ENCODE measurements at places on chromosomes 4 and X.

GRCh38 chr4:17367201-17367600 is 144.7 kb downstream of the QDPR start:
- no peak for DNase-seq

DNA sequence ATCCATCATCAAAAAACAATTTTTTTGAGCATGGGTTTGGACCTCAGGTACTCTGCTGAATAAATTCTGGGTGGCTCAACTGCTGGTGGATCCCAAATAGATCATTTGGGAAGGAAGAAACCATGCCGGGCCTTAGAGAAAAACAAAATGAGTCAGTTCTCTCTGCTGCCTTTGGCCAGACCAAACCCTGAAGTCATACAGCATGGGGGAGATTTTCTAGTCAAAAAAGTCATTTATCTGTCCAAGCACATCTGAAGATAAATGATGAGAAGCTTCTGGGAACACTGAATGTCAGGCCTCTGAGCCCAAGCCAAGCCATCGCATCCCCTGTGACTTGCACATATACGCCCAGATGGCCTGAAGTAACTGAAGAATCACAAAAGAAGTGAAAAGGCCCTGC is 261.4 kb downstream of the DHX15 start:
- no peak for DNase-seq

DNA sequence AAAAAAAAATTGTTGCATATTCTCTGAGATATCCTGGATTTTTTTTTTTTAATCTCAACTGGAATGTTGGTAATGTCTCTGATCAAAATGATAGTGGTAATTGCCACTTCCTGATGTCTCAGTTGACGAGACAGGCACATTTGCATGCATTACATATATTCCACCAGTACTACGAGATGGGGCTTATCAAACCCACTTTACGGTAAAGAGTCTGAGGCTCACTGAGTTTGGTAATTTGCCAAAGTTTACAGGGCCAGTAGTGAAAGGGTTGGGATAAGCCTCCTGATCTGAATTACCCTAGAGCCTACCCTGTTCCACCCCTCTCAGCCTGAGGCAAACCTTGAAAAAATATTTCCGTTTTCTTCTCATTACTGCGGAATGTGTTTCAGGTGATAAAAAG is 5.3 kb downstream of the MAGEB2 start:
- DNase-seq: no peak

- no peak for DNase-seq
Observed at GRCh38 chr4:153433754-153434105, 32.4 kb upstream of the TMEM131L start.

DNA sequence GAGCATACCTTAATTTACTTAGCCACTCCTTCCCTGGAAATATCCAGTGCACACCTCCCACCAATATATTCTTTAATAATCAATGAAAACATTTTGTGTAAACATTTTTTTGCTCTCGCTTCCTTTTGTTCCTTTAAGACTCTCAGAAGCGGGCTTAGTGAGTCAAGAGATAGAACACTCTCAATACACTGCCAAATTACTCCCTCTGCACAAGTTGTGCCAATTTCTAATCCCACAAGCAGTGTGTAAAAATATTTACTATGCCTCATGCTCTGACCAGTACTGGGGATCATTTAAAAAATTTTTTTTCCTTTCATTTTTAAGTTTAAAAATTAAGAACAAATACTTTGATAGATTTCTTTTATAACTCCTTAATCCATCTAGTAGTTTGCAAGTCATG is 5.1 kb downstream of the MORF4L2 start:
- no peak for DNase-seq

DNA sequence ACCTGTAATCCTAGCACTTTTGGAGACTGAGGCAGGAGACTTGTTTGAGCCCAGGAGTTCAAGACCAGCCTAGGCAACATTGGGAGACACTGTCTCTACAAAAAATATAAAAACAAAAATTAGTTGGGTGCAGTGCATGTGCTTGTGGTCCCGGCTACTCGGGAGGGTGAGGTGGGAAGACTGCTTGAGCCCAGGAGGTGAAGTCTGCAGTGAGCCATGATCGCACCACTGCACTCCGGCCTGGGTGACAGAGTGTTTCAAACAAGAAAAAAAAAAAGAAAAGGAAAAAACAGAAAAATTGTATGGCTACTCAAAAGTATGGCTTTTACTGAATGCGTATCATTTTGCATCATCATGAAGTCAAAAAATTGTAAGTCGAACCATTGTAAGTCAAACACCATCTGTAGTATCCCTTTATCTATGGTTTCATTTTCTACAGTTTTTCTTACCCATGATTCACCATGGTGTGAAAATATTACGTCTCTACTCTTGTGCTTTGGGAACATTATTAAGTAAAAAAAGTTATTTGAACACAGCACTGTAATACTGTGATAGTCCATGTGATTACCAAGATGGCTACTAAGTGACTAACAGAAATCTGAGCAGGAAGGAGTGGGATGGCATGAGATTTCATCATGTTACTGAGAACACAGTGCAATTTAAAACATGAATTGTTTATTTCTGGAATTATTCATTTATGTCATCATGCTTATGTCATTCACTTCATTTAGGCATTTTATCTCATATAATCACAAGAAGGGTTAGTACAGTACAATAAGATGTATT is 26.5 kb upstream of the MANBA start:
- no peak for DNase-seq

- no peak for DNase-seq
Observed at GRCh38 chr4:174084542-174084941, 198.9 kb downstream of the FBXO8 start.

DNA sequence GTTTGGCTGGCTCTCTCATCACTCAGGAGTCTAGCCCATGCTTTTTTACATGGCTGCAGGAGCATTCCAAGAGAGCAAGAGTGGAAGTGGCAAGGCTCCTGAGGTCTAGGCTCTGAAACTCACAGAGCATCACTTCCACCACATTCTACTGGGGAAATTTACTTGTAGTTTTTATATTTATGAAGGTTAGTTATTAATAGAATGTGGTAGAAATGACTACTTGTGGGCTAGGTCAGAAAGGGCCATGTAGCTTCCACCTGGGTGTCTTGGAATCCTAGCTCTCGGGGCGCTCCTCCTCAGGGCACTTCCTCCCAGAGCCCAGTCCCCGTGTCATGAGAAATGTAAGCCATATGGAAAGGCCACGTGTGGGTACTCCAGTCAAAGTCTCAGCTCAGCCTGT is 127.0 kb upstream of the CASK start:
- DNase-seq: no peak

- DNase-seq: no peak
Observed at GRCh38 chrX:129346574-129346973, 176.7 kb downstream of the SMARCA1 start.

DNA sequence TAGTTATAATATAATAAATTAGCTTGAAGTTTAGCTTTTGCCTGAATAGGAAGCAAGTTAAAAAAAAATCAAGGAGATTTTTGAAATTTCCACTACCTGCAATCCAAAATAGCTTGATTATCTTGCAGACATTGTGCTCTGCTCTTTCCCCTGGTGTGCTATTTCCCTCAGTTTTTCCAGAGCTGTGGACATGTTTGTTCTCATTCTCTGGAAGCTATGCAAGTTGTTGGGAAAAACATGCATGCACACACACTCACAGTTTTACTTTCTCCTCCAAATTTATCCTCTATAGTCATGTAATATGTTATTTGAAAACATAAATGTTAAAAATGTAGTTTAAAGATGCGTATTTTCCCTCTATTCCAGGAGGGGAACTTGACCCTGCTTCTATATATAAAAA is 225.8 kb upstream of the ARSJ start:
- no peak for DNase-seq

GRCh38 chr4:90039122-90039521 is 88.1 kb upstream of the CCSER1 start:
- no peak for DNase-seq

DNA sequence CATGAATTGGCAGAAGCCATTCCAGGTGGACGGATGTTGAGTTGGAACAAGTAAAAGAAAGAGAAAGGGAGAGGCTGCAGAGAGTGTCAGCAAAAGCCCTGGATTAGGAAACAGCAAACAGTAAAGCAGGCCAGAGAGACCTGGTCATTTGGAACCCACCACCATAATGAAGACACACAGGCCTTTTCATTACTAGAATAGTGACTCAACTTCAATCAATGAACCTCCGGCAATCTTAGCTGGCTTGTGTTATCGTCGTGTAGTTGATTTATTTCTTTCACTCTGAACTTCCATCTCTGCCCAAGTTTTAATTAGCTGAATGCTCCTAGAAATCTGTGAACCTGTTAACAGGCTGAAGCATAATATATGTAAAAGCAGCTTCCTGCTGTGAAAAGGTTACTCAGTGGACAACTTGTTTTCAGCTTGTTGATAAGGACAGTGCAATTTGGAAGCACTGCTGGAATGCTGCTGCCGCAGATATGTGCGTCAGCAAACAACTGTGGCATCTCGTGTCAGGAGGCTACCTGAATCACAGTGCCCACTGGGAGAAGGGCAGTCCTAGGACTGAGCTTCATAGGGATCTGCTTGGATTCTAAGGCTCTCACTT is 68.8 kb downstream of the SPANXN4 start:
- DNase-seq: no peak

DNA sequence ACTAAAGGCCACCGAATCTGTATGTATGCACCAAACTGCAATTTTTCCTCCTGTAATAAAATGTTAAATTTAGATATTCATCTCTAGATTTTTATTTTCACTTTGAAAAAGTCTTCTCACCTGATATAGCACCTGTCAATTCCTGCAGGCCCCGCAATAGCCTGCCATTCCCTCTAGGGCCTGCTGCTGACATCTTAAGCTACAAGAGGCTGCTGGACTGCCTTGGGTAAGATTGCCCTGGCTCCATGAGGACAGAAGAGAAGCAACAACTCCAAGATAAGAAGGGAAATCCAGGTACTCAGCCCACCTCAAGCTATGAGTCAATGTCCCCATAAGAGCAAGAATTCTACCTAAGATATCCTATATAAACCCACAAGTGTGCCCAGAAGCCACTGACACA is 230.2 kb upstream of the AGTR2 start:
- no peak for DNase-seq

DNA sequence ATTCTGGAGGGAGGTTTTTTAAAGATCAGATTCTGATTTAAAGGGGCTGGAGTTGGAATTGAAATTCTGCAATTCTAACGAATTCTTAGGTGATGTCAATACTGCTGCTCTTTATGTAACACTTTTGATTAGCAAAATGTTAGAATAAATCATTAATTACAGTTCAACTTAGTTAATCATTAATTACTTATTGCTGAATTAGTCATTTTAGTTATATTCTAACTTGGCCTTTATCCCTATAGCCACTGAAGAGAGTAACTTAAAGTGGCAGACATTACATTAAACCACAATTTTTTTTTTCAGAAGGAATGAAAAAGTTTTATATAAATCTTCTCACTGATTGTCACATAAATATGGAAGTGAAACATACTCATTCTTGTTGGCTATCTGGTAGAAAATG is 206.6 kb upstream of the ITM2A start:
- DNase-seq: no peak

DNA sequence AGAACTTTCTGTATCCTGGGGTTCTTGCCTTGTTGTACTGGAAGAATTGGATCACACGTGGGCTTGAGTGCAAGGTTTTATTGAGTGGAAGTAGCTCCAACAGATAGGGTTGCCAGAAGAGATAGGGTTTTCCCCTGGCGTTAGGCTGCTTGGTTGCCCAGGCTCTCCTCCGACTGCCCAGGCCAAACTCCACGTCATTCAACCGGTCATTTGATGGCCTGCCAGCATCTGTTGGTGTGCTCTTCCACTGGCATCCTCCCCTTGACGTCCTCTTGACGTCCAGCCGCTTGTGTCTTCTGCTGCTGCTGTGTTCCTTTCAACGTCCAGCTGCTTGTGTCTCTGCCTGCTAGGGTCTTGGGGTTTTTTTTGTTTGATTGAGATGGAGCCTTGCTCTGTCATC is 340.3 kb upstream of the ZCCHC13 start:
- no peak for DNase-seq

- DNase-seq: peak; percentile 55
Observed at GRCh38 chr4:81466841-81467671, 4.7 kb downstream of the RASGEF1B start.

- no peak for DNase-seq
Observed at GRCh38 chr4:22802876-22803275, 110.1 kb downstream of the GBA3 start.

DNA sequence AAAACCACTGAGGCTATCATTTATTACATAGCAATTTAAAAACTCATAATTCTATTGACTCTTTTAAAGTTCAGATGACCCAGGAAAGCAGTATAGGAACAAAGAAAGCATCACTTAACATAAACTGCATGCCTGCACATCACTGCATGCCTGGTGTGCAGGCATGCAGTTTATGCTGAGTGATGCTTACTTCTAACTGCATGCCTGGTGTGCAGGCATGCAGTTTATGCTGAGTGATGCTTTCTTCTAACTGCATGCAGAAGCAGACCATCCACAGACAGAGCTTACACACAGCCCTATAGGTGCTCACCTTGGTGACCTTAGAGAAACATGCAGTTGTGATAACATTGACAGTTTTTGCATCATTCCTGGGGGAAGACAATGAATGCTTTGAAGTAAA is 17.0 kb downstream of the SDAD1 start:
- DNase-seq: no peak

GRCh38 chr4:3436798-3437581 is 4.8 kb upstream of the HGFAC start:
- DNase-seq: peak; percentile 80

- no peak for DNase-seq
Observed at GRCh38 chr4:24582235-24582832, 2.0 kb downstream of the DHX15 start.

DNA sequence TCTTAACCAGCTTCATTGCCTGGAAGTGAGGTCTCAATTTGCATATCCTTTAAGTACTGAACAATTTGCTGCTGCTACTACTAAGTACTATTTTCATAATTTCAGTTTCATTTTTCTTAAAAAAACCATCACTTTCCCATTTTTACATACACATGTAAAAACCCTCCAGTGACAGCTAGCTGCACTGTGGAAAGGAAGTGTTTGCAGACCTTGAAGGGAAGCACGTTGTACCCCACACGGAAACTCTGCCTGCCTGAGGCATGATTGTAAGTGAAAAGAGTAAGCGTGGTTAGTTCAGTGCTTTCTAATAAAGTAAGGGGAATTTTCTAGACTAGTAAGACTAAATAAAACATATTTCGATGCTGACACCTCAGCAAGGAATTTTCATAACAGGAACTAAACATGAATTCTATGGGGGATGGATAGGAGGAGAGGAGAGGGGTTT is 103.6 kb downstream of the RAPGEF2 start:
- no peak for DNase-seq

GRCh38 chr4:188403272-188403671 is 264.0 kb downstream of the TRIML1 start:
- no peak for DNase-seq
